ENCODE measurements at places on chromosomes 7 and 10.

- no peak for DNase-seq
These were observed 23.4 kb downstream of the FAM107B start for GRCh38 chr10:14751014-14751896.

DNA sequence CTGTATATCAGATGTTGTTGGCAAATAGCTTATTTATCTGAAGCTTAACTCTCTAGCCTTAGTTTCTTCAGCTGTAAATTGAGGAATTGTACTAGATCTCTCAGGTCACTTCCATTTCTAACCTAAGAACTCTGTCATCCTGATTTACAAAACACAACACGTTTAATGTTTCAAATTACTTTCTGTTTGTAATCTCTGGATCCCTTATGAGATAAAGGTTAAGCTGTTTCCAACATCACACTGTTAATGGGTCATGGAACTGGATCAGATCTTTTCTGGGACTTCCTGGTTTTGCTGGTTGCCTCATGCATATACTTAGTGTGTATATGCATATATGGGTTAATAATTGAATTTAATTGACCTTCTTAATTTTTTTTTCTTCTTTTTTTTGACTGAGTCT lies 9.9 kb downstream of the SAMD8 start:
- DNase-seq: no peak

DNA sequence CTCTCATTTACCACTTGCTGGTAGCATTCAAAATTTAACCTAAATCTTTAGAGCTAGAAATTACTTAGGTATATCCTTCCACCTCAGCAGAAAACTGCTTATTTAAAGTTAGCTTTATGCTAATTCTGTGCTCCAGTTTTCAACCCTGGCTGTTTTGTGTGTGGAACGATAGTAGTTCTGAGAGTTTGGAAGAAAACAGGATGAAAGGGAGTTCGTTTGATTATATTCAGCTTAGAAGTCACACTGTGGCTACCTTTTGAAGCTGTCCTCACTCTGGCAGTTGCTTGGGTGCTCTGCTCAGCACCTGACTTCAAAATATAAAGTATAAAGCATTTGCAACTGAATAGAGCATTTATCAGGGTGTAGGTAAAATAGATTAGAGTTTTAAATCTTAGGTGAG lies 2.6 kb upstream of the ASCC1 start:
- no peak for DNase-seq

DNA sequence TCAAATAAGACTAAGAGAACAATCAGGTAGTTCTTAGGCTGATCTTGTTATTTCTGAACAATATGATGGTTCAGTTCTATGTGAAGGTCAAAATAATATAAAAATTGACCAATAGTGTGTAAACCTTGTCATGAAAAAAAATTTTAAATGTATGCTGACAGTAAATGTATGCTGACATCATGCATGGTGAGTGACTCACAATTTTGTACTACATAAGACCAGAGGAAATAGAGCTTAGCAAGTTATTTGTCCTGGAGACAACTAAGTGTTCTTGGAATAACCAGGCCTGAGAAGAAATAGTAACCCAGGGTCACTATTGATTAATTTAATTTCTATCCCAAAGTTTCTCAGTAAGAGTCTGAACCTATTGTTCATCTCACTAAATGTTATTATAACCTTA lies 182.2 kb upstream of the PCDH15 start:
- peak; percentile 41 for DNase-seq

DNA sequence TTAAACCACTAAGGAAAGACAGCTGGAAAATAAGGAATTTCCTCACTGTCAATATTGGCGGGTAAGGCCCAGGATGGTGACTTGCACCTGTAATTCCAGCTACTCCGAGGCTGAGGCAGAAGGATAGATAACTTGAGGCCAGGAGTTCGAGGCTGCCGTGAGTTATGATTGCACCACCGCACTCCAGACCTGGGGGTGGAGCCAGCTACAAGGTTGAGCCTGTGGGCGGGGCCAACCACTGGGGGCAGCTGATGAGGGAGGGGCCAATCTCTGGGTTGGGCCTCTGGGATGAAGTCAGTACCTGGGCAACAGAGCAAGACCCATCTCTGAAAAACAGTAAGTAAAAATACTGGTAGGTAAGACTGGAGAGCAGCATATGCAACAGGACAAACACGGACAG lies 80.1 kb upstream of the ADO start:
- DNase-seq: no peak

DNA sequence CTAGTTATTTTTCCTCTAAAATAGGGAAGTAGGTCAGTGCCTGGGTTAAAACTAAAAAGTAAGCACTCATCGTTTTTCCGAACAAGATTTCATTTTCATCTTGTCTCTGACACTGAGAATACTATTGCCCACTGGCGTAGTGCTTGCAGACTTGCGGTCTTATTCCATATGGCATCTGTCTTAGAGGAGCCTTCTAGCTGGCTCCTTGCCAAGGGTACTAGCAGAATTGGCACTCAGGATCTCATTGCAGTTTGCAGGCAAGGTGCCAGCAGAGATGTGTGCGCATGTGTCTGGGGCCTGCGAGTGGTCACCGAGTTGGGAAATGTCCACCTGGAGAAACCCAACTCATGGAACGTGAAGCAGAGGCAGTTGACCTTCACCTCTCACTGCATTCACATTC lies 143.4 kb downstream of the CELF2 start:
- DNase-seq: no peak

GRCh38 chr10:58820386-58820785 lies 307.7 kb downstream of the BICC1 start:
- no peak for DNase-seq

DNA sequence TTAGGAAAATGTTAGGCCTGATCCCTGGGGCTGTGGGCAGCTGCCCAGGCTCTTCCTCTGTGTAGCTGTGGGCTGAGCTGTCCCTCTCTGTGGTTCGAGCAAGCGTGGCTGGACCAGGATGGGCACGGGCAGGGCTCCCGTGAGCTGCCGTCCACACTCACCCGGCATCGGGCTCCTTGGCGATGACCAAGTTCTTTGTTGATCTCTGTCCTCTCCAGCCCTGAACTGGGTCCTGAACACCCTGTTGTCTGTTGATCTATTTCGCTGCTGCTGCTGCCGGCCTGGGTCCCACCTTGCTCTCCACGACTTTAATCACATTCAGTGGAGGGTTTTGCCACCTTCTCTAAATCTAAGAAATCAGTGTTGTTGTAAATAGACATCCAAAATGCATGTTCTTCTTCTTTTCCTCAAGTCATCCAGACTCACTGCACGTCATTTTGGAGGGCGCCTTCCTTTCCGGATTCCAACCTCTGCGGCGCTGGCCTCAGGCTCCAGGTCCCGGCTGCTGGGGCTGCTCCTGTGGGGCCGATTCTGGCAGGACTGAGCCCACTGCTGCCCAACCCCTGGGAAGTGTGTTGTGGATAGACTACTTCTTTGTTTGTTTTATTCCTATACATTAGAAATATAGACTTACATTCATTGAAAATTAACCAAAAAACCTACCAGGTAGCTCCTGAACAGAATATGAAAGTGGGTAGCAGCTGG lies 100.6 kb downstream of the DYNC2I1 start:
- no peak for DNase-seq

GRCh38 chr10:112738606-112739591 lies 211.1 kb upstream of the TCF7L2 start:
- DNase-seq: no peak

DNA sequence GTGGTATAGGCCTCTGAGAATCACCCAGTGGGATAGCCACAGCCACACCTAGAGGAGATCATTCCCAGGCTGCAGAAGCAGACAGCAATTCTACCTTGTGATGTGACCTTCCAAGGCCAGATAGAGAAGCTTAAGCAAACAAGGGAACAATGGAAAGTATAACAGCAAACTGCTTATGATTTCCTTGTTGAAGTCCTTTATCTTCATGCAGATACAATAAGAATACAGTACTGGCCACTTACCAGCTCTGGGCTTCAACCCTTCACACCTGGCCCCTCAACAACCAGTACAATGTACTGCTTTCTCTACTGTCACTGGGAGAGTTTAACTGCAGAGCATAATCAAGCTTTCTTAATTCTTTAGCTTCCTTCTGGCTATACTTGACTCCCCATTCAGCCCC lies 22.6 kb upstream of the DDX50 start:
- no peak for DNase-seq

- DNase-seq: no peak
These were observed 15.4 kb upstream of the GIMAP8 start for GRCh38 chr7:150435047-150435389.

- DNase-seq: no peak
These were observed 10.7 kb upstream of the DPYSL4 start for GRCh38 chr10:132175907-132176581.

- no peak for DNase-seq
These were observed 60.7 kb downstream of the CPED1 start for GRCh38 chr7:121049028-121049791.

GRCh38 chr7:27108390-27109127 lies 6.1 kb upstream of the HOXA2 start:
- no peak for DNase-seq

GRCh38 chr7:73418113-73418703 lies 15.4 kb upstream of the FZD9 start:
- DNase-seq: no peak

- no peak for DNase-seq
These were observed 49.4 kb downstream of the CAV1 start for GRCh38 chr7:116574025-116574822.

DNA sequence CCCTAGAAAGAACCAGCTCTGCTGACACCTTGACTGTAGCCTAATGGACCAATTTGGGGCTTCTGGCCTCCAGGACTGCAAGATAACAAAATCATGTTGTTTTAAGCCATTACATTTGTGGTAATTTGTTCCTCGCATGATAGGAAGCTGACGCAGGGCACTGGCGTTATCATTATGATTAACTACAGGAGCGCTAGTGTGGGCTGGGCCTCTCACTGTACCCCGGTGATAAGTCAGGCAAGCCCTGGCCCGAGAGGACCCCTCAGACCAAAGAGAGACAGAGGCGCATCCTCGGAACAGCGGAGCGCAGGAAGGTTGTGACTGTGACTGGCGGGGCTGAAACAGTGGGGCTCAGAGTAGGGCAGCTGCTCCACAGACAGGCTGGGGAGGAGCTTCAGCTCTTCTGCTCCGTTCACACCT lies 150.3 kb upstream of the CHST15 start:
- no peak for DNase-seq

- no peak for DNase-seq
These were observed 1.7 kb downstream of the RALA start for GRCh38 chr7:39624935-39625694.

- peak; percentile 10 for DNase-seq
These were observed 15.0 kb upstream of the CRPPA start for GRCh38 chr7:16436306-16436705.

- peak; percentile 100 for DNase-seq
These were observed 35.5 kb downstream of the SEMA3C start for GRCh38 chr7:80883154-80884025.

DNA sequence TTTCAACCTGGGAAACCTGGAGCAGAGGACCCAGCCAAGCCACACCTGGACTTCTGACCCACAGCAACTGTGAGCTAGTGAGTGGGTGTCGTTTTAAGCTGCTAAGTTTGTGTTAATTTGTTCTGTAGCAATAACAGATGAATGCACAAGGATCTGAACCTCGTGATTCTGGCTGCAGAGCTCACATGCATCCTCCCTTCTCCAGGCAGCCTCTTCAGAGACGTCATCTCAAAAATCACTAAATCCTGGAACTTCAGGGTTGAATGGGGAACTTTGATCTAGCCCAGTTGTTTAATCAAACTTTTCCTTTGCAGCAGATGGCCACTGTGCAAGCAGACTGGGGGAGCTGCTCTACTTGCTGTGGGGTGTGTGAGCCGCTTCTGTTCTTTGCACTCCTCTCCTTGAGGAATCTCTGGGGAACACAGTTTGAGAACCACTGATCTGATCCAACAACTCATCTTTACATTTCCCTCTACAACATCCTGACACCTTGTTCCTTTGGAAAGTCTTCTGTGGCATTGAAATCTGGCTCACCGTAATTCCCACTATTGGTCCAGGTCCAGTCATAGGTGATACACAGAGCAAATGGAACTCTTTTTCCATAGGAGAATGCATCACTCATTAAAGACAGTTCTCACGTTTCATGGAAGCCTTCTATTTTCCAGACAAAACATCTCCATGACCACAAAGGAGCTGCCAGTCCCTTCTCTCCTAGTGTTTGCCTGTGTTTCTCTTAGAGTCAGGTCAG lies 90.3 kb downstream of the CHN2 start:
- no peak for DNase-seq

GRCh38 chr10:47353351-47353750 lies 5.2 kb downstream of the RBP3 start:
- DNase-seq: no peak

GRCh38 chr10:77608281-77608680 lies 29.3 kb downstream of the KCNMA1 start:
- DNase-seq: no peak

DNA sequence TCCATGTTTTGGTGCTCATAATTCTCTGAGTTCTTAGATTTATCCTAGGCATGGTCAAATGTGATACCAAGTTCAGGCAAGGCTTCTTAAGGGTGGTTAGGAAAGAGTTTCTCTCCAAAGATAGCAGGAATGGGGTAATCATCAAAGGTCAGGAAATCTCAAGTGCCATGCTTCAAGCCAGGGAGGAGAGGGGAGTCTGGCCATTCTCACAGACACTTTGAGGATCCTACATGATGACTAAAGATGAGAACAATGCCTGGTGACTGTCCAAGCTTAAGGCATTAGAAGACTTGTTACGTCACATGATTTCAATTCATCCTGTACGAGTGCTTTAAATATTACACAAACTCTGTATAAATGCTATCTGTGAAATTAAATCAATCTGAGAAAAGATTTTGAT lies 59.4 kb downstream of the POM121L12 start:
- DNase-seq: peak; percentile 10

DNA sequence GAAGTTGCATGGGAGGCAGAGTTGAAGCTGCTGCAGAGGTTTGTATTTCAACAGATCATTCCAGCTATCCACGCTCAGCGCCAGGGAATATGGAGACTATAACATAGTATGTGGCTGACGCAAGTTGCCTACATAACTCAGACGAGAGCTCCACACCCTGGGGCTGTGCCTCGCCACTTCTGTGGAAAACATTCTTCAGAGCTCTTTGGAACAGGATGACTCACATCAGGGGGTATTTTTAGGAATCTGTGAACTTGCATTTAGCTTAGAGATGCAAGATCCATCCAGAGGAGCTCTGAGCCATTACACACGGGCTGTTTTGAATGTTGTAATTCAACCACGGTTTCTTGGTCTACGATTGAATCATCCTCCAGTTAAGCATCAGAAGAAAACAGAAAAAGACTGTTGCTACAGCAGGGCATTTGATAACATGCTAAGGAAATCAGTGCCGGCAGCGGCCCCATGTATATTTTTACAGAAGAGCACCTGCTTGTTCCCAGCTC lies 481.5 kb upstream of the AKR1E2 start:
- peak; percentile 99 for DNase-seq

Measured in bronchial epithelial cell (primary cell).